NCI-H460 (cell line): ENCODE measurements at places on chromosomes 1 and 21. TPM values are rescaled to one million over a fixed set of nuclear protein-coding genes. Genes with fewer than 3 reads are reported as not detected.

Gene PLOD1
- total RNA-seq = 69.1 and 70.0 TPM in 2 replicates

Gene OR2L3
- not detected in 2 replicates for total RNA-seq

Gene GPR37L1
- not detected in 2 replicates for total RNA-seq

Gene NHLH1
- 0.27 TPM in 1 of 2 replicates, not detected in the other for total RNA-seq

Gene FMO3
- not detected in 2 replicates for total RNA-seq

Gene PARS2
- 4.8 and 5.4 TPM in 2 replicates for total RNA-seq

Gene ZNF683
- total RNA-seq = not detected in 2 replicates

Gene AMPD1
- not detected in 2 replicates for total RNA-seq

Gene IL20
- not detected in 2 replicates for total RNA-seq

- DNase-seq = no peak
Measured at GRCh38 chr1:38076455-38076854, 29.9 kb upstream of the POU3F1 start.

- DNase-seq = no peak
Measured at GRCh38 chr1:10267319-10267718, 56.9 kb downstream of the KIF1B start.

GRCh38 chr1:84771895-84772294 lies 81.6 kb upstream of the SSX2IP start:
- no peak for DNase-seq

DNA sequence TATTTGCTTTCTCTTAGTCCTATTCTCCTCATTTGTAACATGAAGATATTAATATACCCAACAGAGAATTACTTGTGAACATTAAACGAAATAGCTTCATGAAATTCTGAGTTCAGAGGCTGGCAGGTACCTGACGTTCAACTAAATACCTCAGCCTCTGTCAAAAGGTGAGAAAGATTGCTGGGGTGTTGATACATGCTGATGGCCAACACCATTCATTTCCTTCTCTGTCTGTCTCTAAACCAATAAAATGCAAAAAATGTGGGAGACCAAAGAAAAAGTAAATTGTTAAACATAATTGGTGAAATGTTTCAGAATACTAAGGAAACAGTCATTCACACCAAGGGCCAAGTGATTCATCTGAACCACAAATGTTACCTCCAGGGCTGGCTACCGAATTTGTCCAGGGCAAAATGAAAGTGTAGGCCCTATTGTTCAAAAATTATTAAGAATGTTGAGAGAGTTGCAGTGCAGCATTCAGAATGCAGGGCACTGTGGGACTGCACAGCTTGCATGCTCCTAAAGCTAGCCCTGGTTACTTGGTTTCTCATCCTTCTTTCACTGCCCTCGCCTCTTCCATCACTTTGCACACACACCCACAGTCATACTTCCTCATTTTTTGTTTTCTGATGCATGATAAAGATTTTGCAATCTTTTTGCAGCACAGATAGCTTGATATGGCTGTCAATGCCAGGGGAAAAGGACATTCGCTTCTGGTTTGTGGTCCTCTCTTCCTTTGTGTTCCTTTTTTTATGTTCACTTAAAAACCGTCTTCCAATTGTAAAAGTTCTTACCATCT lies 414.3 kb upstream of the NR5A2 start:
- DNase-seq = no peak

DNA sequence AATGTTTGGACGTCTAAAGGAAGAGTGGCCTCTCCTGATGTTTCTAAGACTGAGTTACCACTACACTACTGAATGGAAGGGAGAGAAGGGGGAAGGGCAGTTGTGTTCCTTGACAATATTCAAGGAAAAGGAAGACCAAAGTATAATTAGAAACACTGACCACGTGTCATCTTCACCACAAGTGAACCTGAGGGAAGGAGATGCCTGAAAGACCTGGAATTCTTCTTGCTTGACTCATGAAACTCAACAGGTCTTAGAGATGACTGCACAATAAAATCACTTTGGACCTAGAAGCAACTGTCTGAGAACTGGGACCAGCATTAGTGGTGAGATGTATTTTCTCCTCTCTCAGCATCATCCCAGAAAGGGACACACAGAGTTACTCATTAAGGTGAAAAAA lies 56.7 kb downstream of the PTPN14 start:
- DNase-seq = no peak

DNA sequence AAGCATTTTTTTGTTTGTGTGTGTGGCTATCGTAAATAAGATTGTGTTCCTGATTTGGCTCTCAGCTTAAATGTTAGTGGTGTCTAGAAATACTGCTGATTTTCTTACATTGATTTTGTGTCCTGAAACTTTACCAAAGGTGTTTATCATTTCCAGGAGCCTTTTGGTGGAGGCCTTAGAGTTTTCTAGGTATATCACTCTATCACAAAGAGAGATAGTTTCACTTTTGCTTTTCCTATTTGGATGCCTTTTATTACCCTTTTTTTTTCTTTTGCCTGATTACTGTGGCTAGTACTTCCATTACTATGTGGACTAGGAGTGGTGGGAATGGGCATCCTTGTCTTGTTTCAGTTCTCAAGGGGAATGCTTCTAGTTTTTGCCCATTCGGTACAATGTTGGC lies 109.6 kb downstream of the S1PR1 start:
- no peak for DNase-seq

DNA sequence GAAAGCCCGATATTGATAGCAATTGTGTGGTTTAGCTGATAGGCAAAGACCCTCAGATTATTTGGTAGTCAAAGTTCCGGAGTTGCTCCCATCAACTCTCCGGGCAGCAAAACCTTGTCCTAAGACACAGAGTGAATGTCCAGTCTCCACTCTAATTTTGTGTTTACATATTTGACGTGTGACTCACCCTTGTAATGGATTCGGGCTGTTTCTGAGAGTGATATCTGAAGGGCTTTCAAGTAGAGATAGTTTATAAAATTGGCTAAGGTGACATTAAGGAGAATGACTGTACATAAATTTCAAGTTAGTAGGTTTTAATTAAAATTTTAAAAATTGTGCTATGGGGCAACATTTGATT lies 154.2 kb downstream of the CNIH3 start:
- peak; percentile 6 for DNase-seq

DNA sequence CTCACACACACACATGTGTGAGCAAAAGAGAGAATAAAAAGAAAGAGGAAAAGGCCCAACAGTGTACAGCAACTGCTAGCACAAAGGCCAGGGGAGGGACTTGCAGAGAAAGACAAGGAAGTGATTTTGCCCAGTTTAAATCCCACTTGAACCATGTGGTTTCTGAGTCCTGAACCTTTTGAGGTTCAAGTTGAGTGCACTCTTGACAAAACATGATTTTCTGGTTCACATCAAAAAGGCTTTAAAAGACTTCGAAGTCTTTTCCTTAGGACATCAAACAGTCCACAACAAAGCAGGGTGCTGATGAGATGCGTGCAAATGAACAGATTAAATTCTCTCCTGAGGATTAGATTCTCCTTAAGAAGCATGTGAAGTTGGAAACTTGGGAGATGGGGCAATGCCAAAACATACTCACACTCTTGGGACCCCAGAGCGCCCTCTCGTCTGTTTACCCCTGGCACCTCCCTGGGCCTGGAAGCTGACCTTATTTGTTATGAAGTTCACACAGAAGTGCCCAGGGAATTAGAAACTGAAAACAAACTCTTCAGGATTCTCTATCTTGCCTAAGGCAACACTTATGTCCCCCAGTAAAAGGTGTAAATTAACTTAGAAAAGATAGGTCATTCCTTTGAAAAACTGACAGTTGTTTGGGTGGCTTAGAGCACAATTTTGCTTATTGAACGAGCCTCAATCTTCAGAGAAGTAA lies 31.5 kb downstream of the RNF220 start:
- no peak for DNase-seq

DNA sequence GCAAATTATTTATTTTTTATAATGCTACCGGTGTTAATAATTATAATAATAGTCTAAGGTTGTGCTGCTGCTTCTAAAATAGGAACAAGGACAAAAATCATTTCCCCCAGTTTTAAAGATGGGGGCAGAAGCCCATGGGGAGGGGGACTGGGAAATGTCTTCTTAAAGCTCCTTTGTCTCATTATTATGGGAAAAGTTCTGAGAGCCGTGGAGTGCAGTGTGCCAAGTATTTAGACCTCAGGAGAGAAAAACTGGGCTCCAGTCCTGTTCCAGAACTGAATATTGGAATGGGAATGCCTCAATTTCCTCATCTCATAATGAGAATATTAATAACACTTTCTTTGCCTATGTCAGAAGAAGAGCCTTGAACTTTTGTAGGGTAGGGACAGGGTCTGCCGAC lies 40.9 kb upstream of the ATF3 start:
- no peak for DNase-seq

DNA sequence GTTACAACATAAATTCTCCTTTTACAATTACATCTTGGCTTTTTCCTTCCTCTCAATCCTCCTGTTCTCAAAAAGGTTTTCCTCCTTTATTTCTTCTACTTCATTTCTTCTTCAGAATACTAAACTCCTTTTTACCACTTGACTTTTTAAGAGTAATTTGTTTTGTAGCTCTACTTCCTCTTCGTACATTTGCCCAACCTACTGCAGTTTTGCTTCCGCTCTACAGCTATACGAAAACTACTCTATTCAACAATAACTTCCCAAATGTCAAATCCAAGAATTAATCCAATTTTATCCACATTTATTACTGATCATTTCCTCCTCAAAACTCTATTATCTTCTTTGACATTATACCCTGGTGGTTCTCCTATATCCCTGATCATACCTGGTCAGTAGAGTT lies 3.4 kb downstream of the GDAP2 start:
- no peak for DNase-seq

DNA sequence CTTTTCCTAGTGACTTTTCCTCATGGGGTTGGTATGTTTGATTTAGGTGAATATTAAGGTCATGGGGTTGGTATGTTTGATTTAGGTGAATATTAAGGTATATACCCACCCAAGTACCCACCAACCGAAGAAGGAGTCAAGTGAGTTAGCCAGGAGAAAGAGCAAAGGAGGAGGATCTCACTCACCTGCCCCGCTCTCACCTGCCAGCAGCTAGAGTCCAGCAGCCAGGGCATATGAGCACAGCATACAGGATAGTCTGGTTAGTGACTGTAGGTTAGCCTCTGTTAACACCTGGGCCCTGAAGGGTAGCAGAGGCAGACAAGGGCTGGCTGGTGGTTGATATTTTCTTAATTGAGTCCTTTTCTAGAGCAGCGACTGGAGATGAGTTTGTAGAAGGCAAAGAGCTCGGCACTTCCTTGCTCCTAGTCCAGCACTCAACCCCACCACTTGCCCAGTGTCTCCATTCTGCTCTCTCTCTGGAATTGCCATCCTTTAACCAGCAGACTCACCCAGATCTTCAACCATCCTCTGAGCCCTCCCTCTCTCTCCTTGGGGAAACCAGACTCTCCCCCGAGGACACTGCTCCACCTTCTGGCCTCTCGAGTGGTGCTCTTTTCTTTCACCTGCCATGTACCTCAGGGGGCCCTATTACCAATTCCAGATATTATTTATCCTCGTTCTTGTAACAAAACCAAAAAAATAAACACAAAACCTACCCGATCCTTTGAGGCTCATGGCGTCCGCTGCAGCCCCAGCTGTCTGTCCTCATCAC lies 16.3 kb upstream of the DESI2 start:
- DNase-seq = no peak

GRCh38 chr1:9186082-9186859 lies 48.3 kb upstream of the H6PD start:
- DNase-seq = no peak

DNA sequence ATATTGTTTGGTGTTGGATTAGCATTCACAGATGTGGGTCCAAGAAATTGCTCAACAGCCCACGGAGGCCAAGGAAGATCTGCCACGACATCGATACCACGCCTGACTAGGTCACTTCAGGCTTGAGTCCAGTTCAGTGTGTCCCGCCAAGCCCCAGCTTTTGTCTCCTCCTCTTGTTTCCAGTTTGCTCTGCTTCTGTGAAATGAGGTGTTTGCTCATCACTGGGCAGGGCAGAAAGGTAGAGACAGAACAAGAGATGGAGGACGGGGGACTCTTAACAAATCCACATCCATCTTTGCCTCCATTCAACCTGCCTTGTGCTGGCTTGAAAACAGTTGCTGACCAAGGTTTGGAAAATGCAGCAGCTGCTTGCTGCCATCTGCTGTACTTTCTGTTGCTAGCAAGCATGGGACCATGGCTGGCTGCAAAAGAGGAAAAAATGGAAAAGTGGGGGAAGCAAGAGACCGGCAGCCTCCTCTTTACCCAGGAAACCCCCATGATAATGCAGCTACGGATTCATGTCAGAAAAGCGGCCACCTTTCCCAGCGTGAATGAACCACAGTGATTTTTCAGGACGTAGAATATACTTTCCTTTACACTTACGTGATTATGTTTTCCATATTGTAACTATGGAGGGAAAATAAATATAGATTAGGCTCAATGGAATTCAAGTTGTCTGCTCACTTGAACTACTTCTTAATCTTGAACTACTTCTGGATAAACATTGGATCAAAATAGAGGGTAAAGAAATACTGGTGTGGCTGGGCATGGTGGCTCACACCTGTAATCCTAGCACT lies 80.2 kb upstream of the GREM2 start:
- peak; percentile 76 for DNase-seq

GRCh38 chr1:79633456-79633855 lies 626.9 kb upstream of the ADGRL4 start:
- DNase-seq = no peak

- DNase-seq = no peak
Measured at GRCh38 chr1:33716976-33717688, 146.7 kb upstream of the HMGB4 start.

- no peak for DNase-seq
Measured at GRCh38 chr1:109307274-109308021, 637 bp upstream of the MYBPHL start.

- DNase-seq = no peak
Measured at GRCh38 chr21:31872072-31872451, 758 bp upstream of the HUNK start.

DNA sequence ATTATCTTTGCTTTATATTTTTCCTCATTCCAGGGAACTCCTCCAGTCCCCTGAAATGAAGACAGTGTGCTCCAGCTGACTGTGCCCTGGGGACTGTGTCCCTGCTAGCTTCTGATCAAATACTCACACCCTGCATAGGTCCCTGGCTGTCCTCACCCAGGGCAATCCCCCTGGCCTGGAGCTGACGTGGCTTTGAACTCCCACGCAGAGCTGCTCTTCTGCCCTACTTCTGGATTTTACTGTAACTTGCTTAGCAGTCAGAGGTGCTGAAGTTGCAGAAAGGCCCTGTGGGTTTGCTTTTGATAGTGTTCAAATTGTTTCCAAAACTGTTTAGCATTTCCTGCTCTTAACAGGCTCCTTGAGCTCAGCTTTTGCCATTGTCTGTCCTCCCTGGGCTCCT lies 186.5 kb downstream of the FASLG start:
- DNase-seq = no peak

- DNase-seq = peak; percentile 94
Measured at GRCh38 chr1:236502972-236503639, 20.7 kb upstream of the LGALS8 start.

- DNase-seq = peak; percentile 32
Measured at GRCh38 chr1:30812076-30812475, 54.5 kb upstream of the LAPTM5 start.

DNA sequence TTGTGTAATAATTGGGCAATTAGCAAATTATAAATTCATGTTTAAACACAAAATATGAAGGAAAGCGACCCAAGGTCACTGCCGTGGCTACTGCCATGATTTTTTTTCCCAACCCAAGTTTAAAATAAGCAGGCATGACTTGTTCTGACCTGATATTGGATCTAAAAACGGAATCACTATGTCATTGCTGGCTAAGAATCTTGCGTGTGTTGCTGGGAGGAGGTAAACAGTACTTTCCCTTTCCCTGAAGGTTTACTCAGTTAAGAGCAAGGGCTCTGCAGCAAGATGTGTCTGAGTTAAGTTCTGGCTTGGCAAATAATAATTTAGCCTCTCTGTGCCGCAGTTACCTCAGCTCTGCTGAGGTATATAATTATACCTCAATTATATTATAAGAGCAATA lies 125.7 kb upstream of the L1TD1 start:
- no peak for DNase-seq
